Stimulated activated naive CD8-positive, alpha-beta T cell treated with anti-CD3 and anti-CD28 coated beads, Interleukin-15, amount 100 ng/mL, for 72 hours (primary cell): ENCODE measurements at places on chromosomes 3 and 15.

GRCh38 chr3:129534428-129535027 is 6.1 kb downstream of the RHO start:
- no peak for DNase-seq

DNA sequence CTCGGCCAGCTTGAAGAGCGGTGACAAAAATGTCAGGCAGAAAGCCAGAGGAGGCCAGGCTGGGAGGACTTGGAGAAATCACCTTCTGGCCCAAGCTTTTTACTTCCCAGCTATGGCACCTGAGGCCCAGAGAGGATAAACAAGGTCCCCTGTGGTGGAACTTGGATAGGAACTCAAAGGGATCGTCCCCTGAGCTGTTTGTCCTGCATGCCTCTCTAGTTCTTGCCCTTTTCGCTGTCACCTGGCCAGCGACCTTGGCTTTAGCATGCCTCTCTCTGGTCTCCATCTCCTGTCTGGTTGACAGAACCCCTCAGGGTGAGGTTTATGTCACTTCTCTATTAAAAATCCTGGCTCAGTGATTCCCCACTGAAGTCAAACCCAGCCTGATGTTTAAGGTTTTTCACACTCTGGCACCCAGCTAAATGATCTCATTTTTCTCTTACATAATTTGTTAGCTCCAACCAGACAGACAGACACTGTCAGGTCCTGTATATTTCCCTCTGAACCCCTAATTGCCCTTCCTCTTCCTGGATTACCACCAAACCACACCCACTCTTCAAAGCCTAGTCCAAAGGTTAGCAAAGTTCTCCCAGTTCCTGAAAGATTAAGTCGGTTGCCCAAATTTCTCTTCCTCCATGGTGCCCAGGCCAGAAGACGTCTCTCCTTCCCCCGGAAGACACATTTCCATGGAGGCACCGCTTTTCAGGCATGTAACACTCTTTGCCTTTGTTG is 169.1 kb downstream of the FAM43A start:
- DNase-seq, result no peak

- no peak for DNase-seq
Observed at GRCh38 chr3:59411186-59411585, 361.4 kb upstream of the CFAP20DC start.

GRCh38 chr3:81339040-81339845 is 422.2 kb downstream of the GBE1 start:
- no peak for DNase-seq

- no peak for DNase-seq
Observed at GRCh38 chr3:36678216-36679013, 85.9 kb downstream of the DCLK3 start.

GRCh38 chr15:38129531-38130204 is 123.0 kb upstream of the SPRED1 start:
- peak; percentile 21 for DNase-seq

DNA sequence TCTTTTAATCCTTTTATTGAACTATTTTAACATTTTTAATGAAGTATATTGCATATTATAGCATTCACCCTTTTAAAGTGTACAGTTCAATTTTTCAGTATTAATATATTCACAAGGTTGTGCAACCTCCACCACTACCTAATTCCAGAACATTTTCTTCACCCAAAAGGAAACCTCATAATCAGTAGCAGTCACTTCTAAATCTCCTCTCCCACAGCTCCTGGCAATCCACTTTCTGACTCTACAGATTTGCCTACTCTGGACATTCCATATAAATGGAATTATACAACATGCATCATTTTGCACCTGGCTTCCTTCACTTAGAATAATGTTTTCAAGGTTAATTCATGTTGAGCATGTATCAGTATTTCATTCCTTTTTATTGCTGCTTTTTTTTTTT is 55.0 kb upstream of the HRH1 start:
- no peak for DNase-seq

- DNase-seq, result no peak
Observed at GRCh38 chr15:77753281-77753873, 120.7 kb upstream of the LINGO1 start.

GRCh38 chr3:77038930-77039605 is 831 bp upstream of the ROBO2 start:
- DNase-seq, result no peak

DNA sequence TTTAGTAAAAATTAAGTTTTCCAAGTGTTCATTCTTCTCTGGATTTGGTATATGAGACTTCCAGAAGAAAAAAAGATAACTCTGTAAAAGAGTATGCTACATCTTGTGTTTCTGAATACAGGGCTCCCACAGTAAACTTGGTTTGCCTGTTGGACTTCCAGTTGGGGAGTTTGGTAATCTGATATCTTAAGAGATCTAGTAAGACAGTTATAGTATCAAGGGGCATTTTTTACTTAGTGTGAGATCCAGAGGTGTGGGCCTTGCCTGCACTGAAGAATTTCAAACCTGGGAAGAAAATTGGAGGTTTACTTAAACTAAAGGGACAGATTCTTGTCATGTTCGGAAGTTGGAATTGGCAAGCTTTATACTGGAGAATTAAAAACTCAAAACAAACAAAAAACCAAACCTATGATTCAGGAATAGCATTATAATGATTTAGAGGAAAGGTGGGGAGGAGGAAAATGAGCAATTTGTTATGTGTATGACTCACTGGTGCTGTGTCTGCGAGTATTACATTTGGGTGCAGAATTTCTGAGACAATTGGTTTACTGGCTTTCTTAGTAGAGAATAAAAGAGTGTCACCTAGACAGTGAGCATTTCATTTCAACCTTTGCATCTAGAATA is 58.9 kb upstream of the ULK4 start:
- DNase-seq, result no peak

- no peak for DNase-seq
Observed at GRCh38 chr15:70869346-70869745, 15.4 kb upstream of the LARP6 start.

- peak; percentile 27 for DNase-seq
Observed at GRCh38 chr3:138082085-138082991, 33.1 kb downstream of the DZIP1L start.
